Stimulated activated CD4-positive, alpha-beta T cell treated with anti-CD3 and anti-CD28 coated beads, TNF-alpha, amount 100 ng/mL, for 48 hours (primary cell): ENCODE measurements at places on chromosomes 5 and 9.

DNA sequence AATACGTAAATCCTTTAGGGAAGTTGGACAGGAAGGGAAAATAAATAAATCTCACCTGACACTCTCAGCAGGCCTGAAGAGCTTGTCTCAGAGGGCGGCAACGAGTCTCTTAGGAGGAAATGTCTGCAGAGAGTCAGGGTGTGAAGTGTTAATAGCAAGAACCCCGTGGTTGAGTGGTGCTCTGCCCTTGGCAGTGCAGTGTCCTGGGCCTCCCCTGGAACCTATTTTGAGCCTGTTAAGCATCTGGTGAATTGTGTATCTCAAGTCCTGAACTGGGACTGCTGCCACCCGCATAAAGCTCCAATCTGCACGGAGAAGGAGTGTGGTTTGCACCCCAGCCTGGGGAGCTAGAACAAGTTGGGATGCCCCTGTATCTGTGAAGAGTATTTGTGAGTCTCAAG lies 211.8 kb downstream of the GOLPH3 start:
- no peak for DNase-seq

- no peak for DNase-seq
Observed at GRCh38 chr5:176908675-176909368, 9.7 kb upstream of the HK3 start.

GRCh38 chr9:89342948-89343347 lies 24.6 kb downstream of the SECISBP2 start:
- no peak for DNase-seq

DNA sequence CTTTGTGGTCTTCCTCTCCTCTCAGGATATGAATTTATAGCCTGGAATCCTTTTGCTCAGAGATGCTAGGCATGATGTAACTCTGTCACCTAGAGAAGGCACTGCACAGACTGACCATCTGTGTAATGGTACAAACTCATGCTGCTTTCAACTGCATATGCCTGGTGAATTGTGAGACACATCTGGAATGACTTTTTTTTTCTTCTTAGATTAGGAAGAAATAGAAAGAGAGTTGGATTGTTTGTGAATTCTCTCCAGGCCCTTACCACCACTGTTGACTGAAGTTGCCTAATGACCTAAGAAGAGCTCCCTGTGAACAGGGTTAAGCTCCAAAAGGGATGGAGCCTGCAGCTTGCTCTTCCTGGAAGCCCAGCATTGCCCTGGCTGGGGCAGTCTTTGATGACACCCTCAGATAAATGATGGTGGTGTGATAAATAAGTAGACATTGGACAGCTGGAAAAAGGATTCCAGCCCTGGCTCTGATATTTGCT lies 47.8 kb upstream of the TRIM32 start:
- DNase-seq, result no peak

DNA sequence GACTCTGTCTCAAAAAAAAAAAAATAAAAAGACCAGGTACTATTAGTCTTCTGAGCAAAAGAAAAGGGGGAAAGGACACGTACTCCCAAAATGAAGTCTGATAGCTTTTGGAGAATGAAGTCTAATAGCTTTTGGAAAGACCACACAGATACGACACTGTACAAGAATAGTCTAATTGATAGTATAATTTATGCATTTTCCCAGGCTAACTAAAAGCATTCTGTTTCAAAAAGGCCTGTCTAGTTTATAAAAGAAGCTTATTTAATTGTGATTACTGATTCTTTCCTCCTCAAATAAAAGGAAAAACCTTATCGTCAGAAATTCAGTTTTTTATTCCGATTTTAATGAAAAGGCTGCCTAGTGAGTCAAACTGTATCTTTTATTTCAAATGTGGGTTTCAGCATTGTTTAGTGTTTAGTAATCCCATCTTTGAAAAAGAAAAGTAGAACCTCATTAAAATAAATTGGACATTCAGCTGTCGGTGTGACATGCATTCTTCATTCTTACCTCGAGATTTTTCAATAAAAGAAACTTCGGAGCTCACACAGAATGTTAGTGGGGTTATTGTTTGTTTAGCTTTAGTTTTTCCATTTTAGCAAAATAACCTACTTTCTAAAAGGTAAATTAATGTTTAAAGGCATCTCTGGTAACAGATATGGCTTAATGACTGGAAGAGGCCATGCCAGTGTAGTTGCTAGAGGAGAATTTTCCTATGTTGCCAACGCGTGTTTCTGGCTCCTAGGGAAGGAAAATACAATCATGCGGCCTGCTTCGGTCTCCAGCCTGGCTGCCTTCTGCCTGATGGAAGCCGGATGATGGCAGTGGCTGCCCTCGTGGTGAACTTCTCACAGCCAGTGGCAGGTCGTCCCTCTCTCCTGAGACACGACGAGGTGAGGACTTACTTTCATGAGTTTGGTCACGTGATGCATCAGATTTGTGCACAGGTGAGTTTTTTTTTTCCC lies 70.0 kb downstream of the NLN start:
- no peak for DNase-seq

DNA sequence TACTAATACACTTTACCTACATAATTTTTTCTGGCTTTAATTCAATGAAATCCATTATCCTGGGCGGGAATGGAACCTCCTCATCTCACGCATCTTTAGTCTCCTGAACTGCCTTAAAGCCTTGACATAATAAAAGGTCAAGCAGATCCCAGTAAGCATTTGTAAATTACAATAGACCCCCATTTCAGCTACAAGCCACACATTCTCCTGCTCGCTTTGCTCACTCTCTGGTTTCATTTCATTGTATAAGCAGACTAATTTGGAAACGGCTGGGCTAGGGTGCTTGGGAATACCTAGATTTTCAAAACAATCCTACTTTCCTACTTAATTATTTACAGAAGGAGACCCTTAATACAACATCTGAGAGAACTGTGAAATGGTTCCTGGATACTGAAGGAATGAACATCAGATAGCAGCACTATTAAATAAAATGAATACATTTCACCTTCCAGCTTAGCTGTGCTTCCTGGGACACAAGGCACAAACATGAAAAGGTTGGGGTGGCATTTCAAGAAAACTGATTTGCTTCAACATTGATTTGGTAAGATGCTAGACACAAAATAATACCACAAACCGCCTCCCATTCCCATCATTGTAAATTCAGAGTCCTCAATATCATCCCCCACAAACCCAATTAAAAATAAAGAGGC lies 1.5 kb downstream of the JAKMIP2 start:
- no peak for DNase-seq

DNA sequence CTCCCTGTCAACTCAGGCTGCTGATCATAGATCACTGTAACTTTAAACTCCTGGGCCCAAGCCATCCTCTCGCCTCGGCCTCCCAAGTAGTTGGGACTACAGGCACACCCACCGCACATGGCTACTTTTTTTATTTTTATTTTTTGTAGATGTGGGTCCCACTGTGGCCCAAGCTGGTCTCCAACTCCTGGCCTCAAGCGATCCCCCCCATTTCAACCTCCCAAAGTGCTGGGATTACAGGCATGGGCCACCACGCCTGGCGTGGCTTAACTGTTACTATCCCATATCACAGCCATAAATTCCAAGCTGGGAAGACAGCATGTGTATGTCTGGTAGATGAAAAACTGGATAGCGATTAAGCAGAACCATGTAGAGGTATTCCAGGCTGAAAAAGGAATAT lies 1.0 kb downstream of the HDAC3 start:
- no peak for DNase-seq

- no peak for DNase-seq
Observed at GRCh38 chr9:81976351-81976750, 12.2 kb upstream of the SPATA31D1 start.

DNA sequence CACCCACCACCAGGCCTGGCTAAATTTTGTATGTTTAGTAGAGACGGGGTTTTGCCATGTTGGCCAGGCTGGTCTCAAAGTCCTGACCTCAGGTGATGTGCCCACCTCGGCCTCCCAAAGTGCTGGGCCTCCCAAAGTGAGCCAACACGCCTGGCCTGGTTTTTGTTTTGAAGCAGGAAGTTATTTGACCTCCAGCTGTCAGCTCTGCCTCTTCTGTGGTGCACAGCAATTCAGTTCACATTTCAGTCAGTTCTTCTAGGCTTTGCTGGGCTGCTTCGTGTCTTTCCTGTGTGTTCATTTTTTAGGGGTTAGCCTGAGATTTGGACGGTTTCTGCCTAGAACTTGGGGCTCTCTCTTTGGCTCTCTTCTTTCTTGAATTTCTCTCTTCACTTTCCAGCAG lies 8.9 kb downstream of the LCN1 start:
- no peak for DNase-seq

GRCh38 chr5:132493241-132493640 lies 2.7 kb upstream of the IRF1 start:
- no peak for DNase-seq

DNA sequence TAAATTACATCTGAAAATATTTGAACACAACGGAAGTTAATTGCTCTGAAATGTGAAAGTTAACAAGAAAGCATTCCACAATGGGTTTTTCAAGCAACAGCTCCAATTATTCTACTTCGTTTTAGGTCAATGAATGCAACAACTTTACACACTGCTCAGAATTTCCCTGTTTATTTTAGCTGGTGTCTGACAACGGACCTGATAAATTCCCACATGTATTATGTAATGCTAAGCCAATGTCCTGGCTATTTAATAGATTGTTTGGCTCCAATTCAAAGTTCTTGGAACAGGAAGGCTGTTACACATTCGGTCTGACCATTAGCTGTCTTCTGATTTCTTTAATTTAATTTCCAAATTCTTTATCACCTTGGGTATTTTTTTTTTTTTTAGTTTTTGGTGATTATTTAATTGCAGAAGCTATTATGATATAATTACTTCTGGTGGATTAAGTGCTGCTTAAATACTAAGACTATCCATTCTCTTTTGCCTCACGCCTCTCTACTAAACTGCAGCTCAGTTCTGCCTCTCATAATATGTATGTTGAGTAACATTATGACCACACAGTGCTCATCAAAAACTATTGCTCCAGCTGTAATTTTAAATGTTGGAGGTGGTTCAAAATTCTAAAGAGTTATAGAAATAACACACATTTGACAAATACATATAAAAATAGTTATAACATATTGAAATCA lies 57.9 kb downstream of the MEF2C start:
- DNase-seq, result no peak

DNA sequence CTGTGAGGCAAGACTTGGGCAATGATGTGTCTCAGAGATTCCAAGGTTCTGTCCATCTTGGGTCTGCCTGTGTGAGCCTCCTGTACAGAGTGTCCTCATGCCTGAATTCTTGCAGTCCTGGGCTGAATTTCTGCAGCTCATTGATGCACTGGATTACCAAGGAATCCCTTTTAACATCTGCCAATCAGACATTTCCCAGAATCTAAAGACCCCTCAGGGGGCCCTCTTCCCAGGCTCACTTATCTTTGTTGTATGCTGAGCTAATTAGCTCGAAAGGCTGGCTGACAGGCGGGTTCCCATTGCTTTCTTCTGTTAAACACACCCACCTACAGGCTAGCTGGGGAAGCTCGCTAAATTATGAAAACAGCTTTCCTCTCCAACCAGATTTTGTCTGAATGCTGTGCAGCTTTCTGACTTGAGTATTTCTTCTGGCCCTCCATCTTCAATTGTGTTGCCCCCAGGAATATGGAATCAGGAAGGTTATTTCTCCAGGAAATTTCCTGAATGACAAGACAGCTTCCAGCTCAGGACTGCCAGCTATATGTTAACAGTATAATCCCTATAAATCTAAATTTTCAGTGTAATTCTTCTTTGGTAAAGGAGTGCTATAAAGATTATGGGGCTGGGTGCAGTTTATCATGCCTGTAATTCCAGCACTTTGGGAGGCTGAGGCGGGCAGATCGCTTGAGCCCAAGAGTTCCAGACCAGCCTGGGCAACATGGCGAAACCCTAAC lies at the start of gene LIX1:
TSS of gene LIX1 (minus strand) at position 91 of the 734 bp plus-strand sequence. CDS start at position 56, 35 bp downstream.
- DNase-seq, result no peak

GRCh38 chr5:40223884-40224402 lies 455.8 kb upstream of the PTGER4 start:
- peak; percentile 14 for DNase-seq

GRCh38 chr5:157214415-157214814 lies 33.8 kb downstream of the ITK start:
- DNase-seq, result no peak

DNA sequence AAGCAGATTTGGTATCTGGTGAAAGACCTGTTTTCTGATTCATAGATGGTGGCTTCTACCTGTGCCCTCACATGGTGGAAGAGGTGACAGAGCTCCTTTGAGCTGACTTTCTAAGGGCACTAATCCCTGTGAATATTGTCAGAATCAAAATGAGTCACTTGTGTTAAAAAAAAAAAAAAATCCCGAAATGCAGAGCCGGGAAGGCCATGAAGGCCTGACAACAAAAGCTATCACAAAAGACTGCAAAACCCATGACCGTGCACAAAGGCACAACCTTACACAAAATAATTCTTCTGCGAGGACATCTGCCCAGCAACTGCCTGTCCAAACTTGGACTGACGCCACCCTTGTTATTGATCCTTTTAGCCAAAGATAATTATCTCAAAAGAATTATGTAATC lies 19.6 kb upstream of the UBTD2 start:
- DNase-seq, result no peak

GRCh38 chr5:121399879-121400278 lies 451.8 kb upstream of the FTMT start:
- no peak for DNase-seq

DNA sequence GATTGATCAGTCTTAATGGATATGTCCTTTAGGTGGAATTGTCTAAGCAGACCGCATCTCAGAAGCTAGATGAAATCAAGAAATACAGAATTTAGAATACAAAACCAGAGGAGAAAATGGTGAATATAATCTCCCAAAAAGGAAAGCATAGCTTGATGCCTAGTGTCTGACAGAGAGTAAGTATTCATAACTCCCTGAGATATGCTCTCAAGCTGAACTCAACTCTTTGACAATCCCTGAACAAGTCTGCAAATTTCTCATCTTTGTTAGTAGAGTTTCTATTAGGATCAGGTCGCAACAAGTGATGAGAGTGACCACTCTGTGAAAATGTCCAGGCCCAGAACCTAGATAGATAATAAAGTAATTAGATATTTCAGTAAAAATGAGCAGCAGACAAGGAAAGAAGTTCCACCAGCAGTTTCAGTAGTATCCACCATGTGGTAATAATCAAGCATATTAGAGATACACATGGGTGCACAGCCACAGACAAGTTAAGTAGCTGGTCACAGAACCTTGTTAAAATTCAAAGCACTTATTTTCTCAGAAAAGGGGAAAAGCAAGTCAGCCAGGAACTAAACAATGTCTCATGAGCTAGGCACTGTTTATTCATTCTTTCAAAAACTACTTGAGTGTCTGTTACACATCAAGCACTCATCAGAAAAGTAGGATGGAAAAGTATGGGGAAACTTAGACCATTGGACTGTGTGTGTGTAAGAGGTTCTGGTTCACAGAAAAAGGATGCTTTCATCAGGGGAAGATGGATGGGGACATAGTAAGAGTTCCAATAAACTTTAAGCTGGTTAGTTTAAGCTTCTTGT lies 481.5 kb upstream of the TUSC1 start:
- no peak for DNase-seq
